Subcutaneous preadipocyte (primary cell): ENCODE measurements at places on chromosomes 2 and 18. TPM values are rescaled to one million over a fixed set of nuclear protein-coding genes. Genes with fewer than 3 reads are reported as not detected.

The TRABD2A gene
- total RNA-seq = 22.4 and 26.2 TPM in 2 replicates

The GPR17 gene
- total RNA-seq = not detected in 2 replicates

The ERMN gene
- not detected in 2 replicates for total RNA-seq

The KCNE4 gene
- 0.73 and 1.6 TPM in 2 replicates for total RNA-seq

The STEAP3 gene
- 62.8 and 90.5 TPM in 2 replicates for total RNA-seq

The TSPYL6 gene
- total RNA-seq = not detected in 2 replicates

The DTNA gene
- total RNA-seq = 24.6 and 31.6 TPM in 2 replicates

The DSG1 gene
- total RNA-seq = not detected in 2 replicates

The MC5R gene
- not detected in 2 replicates for total RNA-seq

The FLACC1 gene
- total RNA-seq = 1.4 and 1.5 TPM in 2 replicates

The RMDN2 gene
- total RNA-seq = 3.9 and 7.0 TPM in 2 replicates

The GNLY gene
- not detected in 2 replicates for total RNA-seq

The NTSR2 gene
- not detected in 2 replicates for total RNA-seq

The RAB6C gene
- not detected in 2 replicates for total RNA-seq

The SERPINB10 gene
- 0.20 TPM in 1 of 2 replicates, not detected in the other for total RNA-seq

The UCN gene
- total RNA-seq = 0.59 and 0.73 TPM in 2 replicates

The SPATA3 gene
- total RNA-seq = not detected in 2 replicates

The NBEAL1 gene
- 34.9 and 38.5 TPM in 2 replicates for total RNA-seq

The EML6 gene
- total RNA-seq = 4.0 and 4.1 TPM in 2 replicates

The CFC1 gene
- total RNA-seq = not detected in 2 replicates

The FBLN7 gene
- 1.8 and 2.5 TPM in 2 replicates for total RNA-seq

The RNF144A gene
- 6.8 and 14.0 TPM in 2 replicates for total RNA-seq

The SPHKAP gene
- not detected in 2 replicates for total RNA-seq

The ZBTB7C gene
- under 0.01 TPM in 2 replicates for total RNA-seq

The TCF23 gene
- not detected in 2 replicates for total RNA-seq

The HJURP gene
- total RNA-seq = 15.1 and 34.6 TPM in 2 replicates

The SIGLEC15 gene
- 0.73 and 5.1 TPM in 2 replicates for total RNA-seq

The MGAT4A gene
- not detected in 2 replicates for total RNA-seq

The ANKRD62 gene
- total RNA-seq = not detected in 2 replicates

The NGEF gene
- total RNA-seq = 5.9 and 6.2 TPM in 2 replicates

The AMER3 gene
- total RNA-seq = not detected in 2 replicates

The FAM124B gene
- total RNA-seq = not detected in 2 replicates

The REEP1 gene
- under 0.01 and 0.20 TPM in 2 replicates for total RNA-seq

The EHD3 gene
- 10.7 and 14.7 TPM in 2 replicates for total RNA-seq

The INPP5D gene
- total RNA-seq = 0.39 and 0.73 TPM in 2 replicates

The SLC9A4 gene
- not detected in 2 replicates for total RNA-seq

The ASPRV1 gene
- 0.20 and 0.37 TPM in 2 replicates for total RNA-seq

The DYNAP gene
- 0.20 TPM in 1 of 2 replicates, not detected in the other for total RNA-seq

The AKAIN1 gene
- not detected in 2 replicates for total RNA-seq

The UGT1A9 gene
- total RNA-seq = not detected in 2 replicates

The CELF4 gene
- not detected in 2 replicates for total RNA-seq

The NEU2 gene
- not detected in 2 replicates for total RNA-seq

The NCKAP1 gene
- 128 and 143 TPM in 2 replicates for total RNA-seq

The RGPD4 gene
- total RNA-seq = not detected in 2 replicates

The CRYGC gene
- total RNA-seq = not detected in 2 replicates

The SAG gene
- not detected in 2 replicates for total RNA-seq

The RIT2 gene
- not detected in 2 replicates for total RNA-seq

The CPO gene
- under 0.01 and 0.20 TPM in 2 replicates for total RNA-seq

The DSC2 gene
- total RNA-seq = not detected in 2 replicates

The ARHGEF4 gene
- total RNA-seq = 0.98 and 2.9 TPM in 2 replicates

The SPP2 gene
- total RNA-seq = not detected in 2 replicates

The STARD6 gene
- under 0.01 TPM in 1 of 2 replicates, not detected in the other for total RNA-seq

The ATG9A gene
- 44.2 and 50.3 TPM in 2 replicates for total RNA-seq
